ENCODE measurements at places on chromosomes 4 and X. TPM values are rescaled to one million over a fixed set of nuclear protein-coding genes. Genes with fewer than 3 reads are reported as not detected.

GRCh38 chr4:77652237-77652897 is 46.7 kb downstream of the CXCL13 start:
- H3K4me3 ChIP-seq, result no peak overlapping the region
- H3K27me3 ChIP-seq, result peaks cover 9% of the 10 kb centered on the region
- H3K27ac ChIP-seq, result no peak overlapping the region
- H3K36me3 ChIP-seq, result no peaks in the 10 kb centered on the region
- H3K4me1 ChIP-seq, result no peaks in the 10 kb centered on the region
- DNase-seq, result no peak

GRCh38 chrX:14361435-14361834 is 167.9 kb upstream of the GLRA2 start:
- H3K4me3 ChIP-seq, result no peak overlapping the region
- peaks cover 4% of the 10 kb centered on the region for H3K4me1 ChIP-seq
- no peaks in the 10 kb centered on the region for H3K27me3 ChIP-seq

The POU4F2 gene
- not detected for total RNA-seq

The ADH1A gene
- total RNA-seq, result not detected

The GPR34 gene
- not detected for total RNA-seq

- no peak overlapping the region for H3K27ac ChIP-seq
- H3K36me3 ChIP-seq, result no peaks in the 10 kb centered on the region
- H3K4me3 ChIP-seq, result no peak overlapping the region
- DNase-seq, result no peak
Observed at GRCh38 chrX:149371986-149372385, 133.1 kb downstream of the IDS start.

DNA sequence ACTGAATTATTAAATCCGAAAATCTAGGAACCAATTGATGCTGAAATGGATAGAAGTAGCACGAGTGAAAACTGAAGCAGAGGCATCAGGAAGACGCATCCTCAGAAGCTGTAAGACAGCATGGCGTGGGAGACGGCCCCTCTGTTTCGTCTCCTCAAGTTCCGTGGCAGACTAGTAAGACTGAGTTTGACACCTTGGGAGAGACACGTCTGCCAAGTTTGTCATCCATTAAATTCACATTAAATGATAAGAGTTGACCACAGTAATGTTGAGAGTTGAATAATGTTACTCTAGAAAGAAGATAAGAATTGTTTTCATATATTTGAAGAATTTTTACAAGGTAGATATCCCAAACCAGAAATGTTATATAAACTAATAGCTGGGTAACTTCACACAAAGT is 736.1 kb upstream of the FRG1 start:
- no peak overlapping the region for H3K4me3 ChIP-seq
- H3K36me3 ChIP-seq, result no peaks in the 10 kb centered on the region
- peaks cover 16% of the 10 kb centered on the region for H3K4me1 ChIP-seq
- H3K27me3 ChIP-seq, result peaks cover 72% of the 10 kb centered on the region

The SSX1 gene
- total RNA-seq, result not detected

DNA sequence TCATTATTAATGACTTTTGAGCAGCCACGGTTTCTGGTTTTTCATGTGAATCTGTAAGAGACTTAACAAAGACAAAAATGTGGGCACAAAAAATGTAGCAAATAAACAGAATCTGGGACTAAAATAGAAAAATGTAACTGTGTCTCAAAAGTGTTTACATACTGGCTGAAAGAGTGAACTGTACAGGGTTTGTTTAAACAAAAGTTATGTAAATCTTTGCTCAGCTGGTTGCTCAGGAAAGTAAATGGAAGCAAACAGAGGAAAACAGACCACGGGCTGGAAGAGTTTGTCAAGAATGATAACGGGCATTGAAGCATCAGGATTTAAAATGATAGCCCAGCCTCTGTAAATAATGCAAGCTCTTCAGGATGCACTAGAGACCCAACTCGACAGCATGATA is 921.8 kb upstream of the FTHL17 start:
- H3K27ac ChIP-seq, result no peak overlapping the region
- H3K4me1 ChIP-seq, result no peaks in the 10 kb centered on the region
- H3K27me3 ChIP-seq, result no peaks in the 10 kb centered on the region
- no peak for DNase-seq

DNA sequence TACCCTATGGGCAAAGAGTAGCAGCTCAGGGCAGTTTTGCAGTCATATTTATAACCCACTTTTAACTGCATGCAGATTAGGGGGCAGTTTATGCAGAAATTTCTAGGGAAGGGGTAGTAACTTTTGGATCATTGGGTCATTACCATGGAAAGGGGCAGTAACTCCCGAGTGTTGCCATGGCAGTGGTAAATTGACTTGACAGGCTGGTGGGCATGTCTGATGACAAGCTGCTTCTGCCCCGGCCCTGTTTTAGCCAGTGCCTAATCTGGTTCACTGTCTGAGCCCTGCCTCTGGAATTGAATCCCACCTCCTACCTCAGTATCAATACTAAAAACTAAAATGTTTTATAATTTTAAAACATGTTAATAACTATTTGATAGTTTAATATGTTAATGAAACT is 362.1 kb upstream of the ATOH1 start:
- H3K27ac ChIP-seq, result no peak overlapping the region
- H3K27me3 ChIP-seq, result no peaks in the 10 kb centered on the region
- H3K4me3 ChIP-seq, result no peak overlapping the region
- no peaks in the 10 kb centered on the region for H3K4me1 ChIP-seq
- DNase-seq, result no peak

- H3K27ac ChIP-seq, result peak overlapping the region; percentile 83
- no peak overlapping the region for H3K4me3 ChIP-seq
- H3K27me3 ChIP-seq, result no peaks in the 10 kb centered on the region
- H3K36me3 ChIP-seq, result peaks cover 32% of the 10 kb centered on the region
- DNase-seq, result no peak
- H3K4me1 ChIP-seq, result peaks cover 51% of the 10 kb centered on the region
Observed at GRCh38 chr4:139710073-139710472, 44.5 kb downstream of the MGST2 start.

DNA sequence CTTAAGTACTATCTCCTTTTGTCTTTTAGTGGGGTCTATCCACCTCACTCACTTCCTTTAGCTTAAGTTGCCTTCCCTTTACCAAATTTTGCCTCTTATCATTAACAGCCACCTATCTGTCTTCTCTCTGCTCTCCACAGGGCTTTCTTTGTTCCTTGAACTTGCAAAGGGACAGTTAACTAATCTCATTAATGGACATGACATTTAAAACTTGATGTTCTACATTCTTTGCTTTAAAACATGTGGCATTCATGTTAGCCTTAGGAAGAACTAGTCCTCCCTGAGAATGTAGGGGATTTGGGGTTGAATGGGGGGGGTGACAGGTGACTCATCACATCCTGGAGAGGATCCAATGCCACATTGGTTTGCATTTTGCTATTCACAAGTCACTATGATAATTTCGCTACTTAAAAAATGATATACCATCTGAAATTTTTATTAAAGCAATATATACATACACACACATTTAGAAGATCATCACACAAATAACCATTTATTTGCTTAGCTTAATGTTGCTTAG is 41.0 kb upstream of the DMD start:
- no peak for DNase-seq
- H3K4me1 ChIP-seq, result peaks cover 15% of the 10 kb centered on the region
- peak overlapping the region; percentile 68 for H3K27ac ChIP-seq

The BRS3 gene
- total RNA-seq, result not detected

The LDB2 gene
- 4.6 TPM for total RNA-seq

The CT45A3 gene
- not detected for total RNA-seq

DNA sequence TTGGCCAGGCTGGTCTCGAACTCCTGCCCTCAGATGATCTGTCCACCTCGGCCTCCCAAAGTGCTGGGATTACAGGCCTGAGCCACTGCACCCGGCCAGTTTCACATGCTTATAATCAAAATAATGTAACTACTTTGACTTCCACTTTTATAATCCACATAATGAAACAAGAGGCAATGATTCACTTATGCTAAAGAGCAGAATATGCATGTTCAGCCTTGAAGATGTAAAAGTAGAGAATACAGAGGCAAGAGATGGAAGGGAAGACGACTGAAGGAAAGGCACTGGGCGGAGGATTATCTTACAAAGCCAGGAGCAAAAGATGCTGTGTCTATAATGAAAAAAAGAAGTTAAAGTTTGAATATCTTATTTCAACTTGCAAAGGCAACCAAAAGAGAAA is 13.3 kb upstream of the ZNF518B start:
- H3K4me3 ChIP-seq, result no peak overlapping the region
- H3K27me3 ChIP-seq, result peaks cover 3% of the 10 kb centered on the region
- no peaks in the 10 kb centered on the region for H3K36me3 ChIP-seq
- DNase-seq, result no peak

The ABCG2 gene
- 0.82 TPM for total RNA-seq

DNA sequence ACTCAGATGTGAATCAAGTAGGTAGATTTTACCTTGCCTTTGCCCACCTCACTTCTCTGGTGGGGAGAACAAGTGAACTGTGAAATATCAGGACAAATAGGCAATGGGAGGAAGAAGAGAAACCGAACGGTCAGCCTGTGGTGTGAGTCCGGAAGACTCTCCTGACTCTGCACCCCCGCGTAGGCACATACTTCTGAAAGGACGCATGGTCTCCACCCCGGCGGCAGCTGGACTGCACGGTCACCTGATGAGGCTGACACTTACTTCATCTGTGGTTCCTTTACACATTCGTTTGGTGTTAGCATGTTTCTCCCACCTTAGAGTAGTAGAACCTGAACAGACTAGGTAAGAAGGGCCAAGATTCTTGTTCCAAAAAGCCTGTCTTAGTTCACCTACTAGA is 58.4 kb downstream of the NELFA start:
- no peaks in the 10 kb centered on the region for H3K27me3 ChIP-seq
- no peak overlapping the region for H3K27ac ChIP-seq
- no peak overlapping the region for H3K4me3 ChIP-seq
- peaks cover 10% of the 10 kb centered on the region for H3K36me3 ChIP-seq

- no peak overlapping the region for H3K4me3 ChIP-seq
- peaks cover 43% of the 10 kb centered on the region for H3K36me3 ChIP-seq
- H3K4me1 ChIP-seq, result no peaks in the 10 kb centered on the region
- DNase-seq, result no peak
- H3K27me3 ChIP-seq, result no peaks in the 10 kb centered on the region
Observed at GRCh38 chr4:145788755-145789154, 108.8 kb downstream of the C4orf51 start.

The CYBB gene
- 0.38 TPM for total RNA-seq

The GPC4 gene
- total RNA-seq, result 44.8 TPM

DNA sequence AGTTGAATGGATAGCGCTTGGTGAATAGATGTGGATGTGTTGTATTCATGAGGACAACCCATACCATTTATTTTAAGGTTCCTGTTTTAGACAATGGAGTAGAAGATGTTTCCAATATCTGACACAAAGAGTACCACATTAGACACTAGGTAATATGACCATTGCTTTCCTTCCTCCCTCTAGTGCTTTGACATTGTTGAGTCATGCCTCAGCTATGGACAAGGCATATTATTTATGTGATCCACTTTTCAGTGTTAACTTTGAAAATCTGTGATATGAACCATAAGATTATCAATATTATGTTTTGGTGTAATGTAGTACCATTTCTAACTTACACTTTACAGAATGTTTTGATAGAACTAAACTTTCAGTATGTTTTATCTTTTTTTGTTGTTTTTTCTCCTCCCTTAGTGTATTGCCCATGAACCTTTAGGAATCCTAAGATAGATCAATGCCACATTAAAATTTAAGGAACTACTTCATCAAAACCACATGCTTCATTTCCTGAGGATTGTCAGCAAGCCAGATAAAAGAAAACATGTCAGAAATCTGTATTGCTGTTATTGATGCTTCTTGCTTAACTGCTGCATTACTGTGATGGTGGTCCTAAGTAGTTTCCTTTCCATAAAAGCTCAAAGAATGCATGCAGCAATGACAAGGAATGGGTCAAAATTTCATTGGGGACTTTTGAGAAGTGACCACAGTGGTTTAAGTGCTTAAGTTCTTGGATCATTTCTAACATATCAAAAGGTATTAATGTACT is 105.0 kb downstream of the PCDH7 start:
- DNase-seq, result no peak
- H3K27ac ChIP-seq, result peak overlapping the region; percentile 9
- H3K36me3 ChIP-seq, result no peaks in the 10 kb centered on the region
- no peaks in the 10 kb centered on the region for H3K27me3 ChIP-seq
- no peak overlapping the region for H3K4me3 ChIP-seq
- peaks cover 57% of the 10 kb centered on the region for H3K4me1 ChIP-seq

- no peak overlapping the region for H3K4me3 ChIP-seq
- H3K27me3 ChIP-seq, result no peaks in the 10 kb centered on the region
- DNase-seq, result no peak
- no peak overlapping the region for H3K27ac ChIP-seq
- peaks cover 27% of the 10 kb centered on the region for H3K4me1 ChIP-seq
- H3K36me3 ChIP-seq, result peaks cover 1% of the 10 kb centered on the region
Observed at GRCh38 chr4:76539979-76540378, 105.0 kb downstream of the SHROOM3 start.

The RTL9 gene
- 0.47 TPM for total RNA-seq

GRCh38 chr4:74531963-74532794 is 87.2 kb downstream of the AREG start:
- H3K27ac ChIP-seq, result no peak overlapping the region
- H3K36me3 ChIP-seq, result no peaks in the 10 kb centered on the region
- no peak for DNase-seq
- H3K27me3 ChIP-seq, result no peaks in the 10 kb centered on the region
- H3K4me1 ChIP-seq, result peaks cover 10% of the 10 kb centered on the region

GRCh38 chr4:53931461-53931961 is 132.9 kb downstream of the CHIC2 start:
- peaks cover 6% of the 10 kb centered on the region for H3K4me1 ChIP-seq
- H3K27ac ChIP-seq, result no peak overlapping the region
- no peak for DNase-seq

The TMEM156 gene
- total RNA-seq, result not detected

DNA sequence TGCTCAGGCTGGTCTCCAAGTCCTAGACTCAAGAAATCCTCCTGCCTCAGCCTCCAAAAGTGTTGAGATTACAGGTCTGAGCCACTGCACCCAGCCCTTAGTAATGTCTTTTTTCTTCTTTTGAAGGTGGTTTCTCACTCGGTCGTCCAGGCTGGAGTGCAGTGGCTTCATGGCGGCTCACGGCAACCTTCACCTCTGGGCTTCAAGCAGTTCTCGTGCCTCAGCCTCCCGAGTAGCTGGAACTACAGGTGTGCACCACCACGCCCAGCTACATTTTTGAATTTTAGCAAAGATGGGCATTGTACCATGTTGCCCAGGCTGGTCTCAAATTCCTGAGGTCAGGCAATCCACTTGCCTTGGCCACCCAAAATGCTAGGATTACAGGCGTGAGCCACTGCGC is 32.3 kb upstream of the ASMTL start:
- H3K4me3 ChIP-seq, result no peak overlapping the region
- no peaks in the 10 kb centered on the region for H3K27me3 ChIP-seq
- DNase-seq, result no peak
- H3K36me3 ChIP-seq, result no peaks in the 10 kb centered on the region
- H3K27ac ChIP-seq, result no peak overlapping the region

DNA sequence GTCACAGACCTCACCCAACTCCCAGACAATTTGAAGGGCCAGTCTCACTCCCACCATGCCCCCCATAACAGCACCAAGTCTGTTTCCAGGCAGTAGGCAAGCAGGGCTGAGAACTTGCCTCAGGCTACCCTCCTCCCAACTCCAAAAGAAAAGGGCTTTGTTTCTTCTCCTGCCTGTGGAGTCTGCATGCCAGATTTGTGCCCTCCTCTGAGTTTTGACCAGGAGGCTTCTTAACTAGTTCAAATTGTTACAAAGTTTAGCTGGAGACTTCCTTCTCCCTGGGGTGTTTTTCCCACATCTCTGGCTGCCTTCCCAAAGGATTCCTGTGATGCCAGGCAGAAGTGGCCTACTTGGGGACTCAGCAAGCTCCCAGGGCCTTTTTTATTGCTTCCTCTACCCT is 29.6 kb downstream of the PBDC1 start:
- no peak overlapping the region for H3K27ac ChIP-seq
- DNase-seq, result no peak
- no peaks in the 10 kb centered on the region for H3K36me3 ChIP-seq
- no peak overlapping the region for H3K4me3 ChIP-seq

The DIPK2B gene
- total RNA-seq, result not detected

Data from mesothelial cell of epicardium (in vitro differentiated cells).